A549 treated with CORT108297 at 1 μM for 4 hours (cell line): ENCODE measurements at places on chromosomes 1 and 21. TPM values are rescaled to one million over a fixed set of nuclear protein-coding genes. Genes with fewer than 3 reads are reported as not detected.

Gene HAPLN2
- total RNA-seq = 0.14 to 0.21 TPM (median 0.14 TPM) in 3 of 5 replicates, not detected in the others

Gene SAMD13
- total RNA-seq = 0.22 to 0.65 TPM (median 0.40 TPM) in 5 replicates

Gene AMY1A
- not detected in 5 replicates for total RNA-seq

Gene LIPI
- not detected in 5 replicates for total RNA-seq

Gene TLR5
- total RNA-seq = 0.04 to 0.23 TPM (median 0.13 TPM) in 5 replicates

Gene UBE2U
- not detected in 5 replicates for total RNA-seq

Gene NBPF20
- total RNA-seq = 2.9 to 3.7 TPM (median 3.1 TPM) in 5 replicates

Gene OR2L2
- total RNA-seq = not detected in 5 replicates

Gene LRRC39
- 0.07 to 0.15 TPM (median 0.11 TPM) in 4 of 5 replicates, not detected in the other for total RNA-seq

Gene NUF2
- total RNA-seq = 26.3 to 33.2 TPM (median 29.1 TPM) in 5 replicates

Gene CELA2A
- 0.10 to 0.13 TPM in 2 of 5 replicates, not detected in the others for total RNA-seq

Gene CDCA8
- 45.8 to 49.2 TPM (median 46.8 TPM) in 5 replicates for total RNA-seq

Gene KCNE2
- total RNA-seq = not detected in 5 replicates

Gene ATP6V0B
- 96.0 to 178 TPM (median 153 TPM) in 5 replicates for total RNA-seq

Gene TEDDM1
- not detected in 5 replicates for total RNA-seq

Gene RHOC
- 346 to 394 TPM (median 376 TPM) in 5 replicates for total RNA-seq

Gene UQCRHL
- 6.5 to 8.6 TPM (median 7.0 TPM) in 5 replicates for total RNA-seq

Gene SLC45A3
- total RNA-seq = 5.2 to 7.2 TPM (median 6.9 TPM) in 5 replicates

Gene DOP1B
- 3.2 to 6.0 TPM (median 4.6 TPM) in 5 replicates for total RNA-seq

Gene CELA3A
- not detected in 5 replicates for total RNA-seq

Gene ABCA4
- 0.06 to 0.37 TPM (median 0.13 TPM) in 5 replicates for total RNA-seq

Gene KCNN3
- 0.02 to 0.10 TPM (median 0.06 TPM) in 5 replicates for total RNA-seq

Gene COL16A1
- 3.6 to 7.1 TPM (median 5.4 TPM) in 5 replicates for total RNA-seq
